Activated CD8-positive, alpha-beta T cell treated with anti-CD3 and anti-CD28 coated beads for 36 hours (primary cell): ENCODE measurements at places on chromosomes 2 and 18. TPM values are rescaled to one million over a fixed set of nuclear protein-coding genes. Genes with fewer than 3 reads are reported as not detected.

- no peak for DNase-seq
These were observed 157.2 kb downstream of the WDSUB1 start for GRCh38 chr2:159129269-159129668.

Gene PDCD1
- total RNA-seq, result 19.4 TPM

GRCh38 chr2:42328923-42329322, 32.1 kb downstream of the COX7A2L start:
- no peak for DNase-seq

- DNase-seq, result no peak
These were observed 38.6 kb downstream of the STON1 start for GRCh38 chr2:48568547-48568946.

DNA sequence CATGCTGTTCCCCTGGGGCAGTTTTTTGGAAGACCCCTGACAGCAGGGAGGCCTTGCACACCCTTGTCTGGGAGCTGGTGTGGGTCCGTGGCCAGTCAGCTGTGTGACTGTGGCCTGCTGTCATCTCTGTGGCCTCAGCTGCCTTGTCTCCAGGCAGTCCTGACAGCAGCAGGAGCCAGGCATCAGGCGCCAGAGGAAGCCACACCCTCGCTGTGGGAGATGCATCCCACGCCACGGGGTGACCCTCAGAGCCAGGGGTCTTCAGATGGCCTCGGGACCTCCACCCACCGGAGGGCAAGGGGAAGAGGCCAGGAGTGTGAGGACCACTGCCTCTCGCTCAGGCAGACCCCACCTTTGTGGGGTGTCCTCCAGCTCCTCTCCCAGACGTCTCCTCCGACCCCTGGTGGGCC, 5.0 kb downstream of the BOK start:
- no peak for DNase-seq

DNA sequence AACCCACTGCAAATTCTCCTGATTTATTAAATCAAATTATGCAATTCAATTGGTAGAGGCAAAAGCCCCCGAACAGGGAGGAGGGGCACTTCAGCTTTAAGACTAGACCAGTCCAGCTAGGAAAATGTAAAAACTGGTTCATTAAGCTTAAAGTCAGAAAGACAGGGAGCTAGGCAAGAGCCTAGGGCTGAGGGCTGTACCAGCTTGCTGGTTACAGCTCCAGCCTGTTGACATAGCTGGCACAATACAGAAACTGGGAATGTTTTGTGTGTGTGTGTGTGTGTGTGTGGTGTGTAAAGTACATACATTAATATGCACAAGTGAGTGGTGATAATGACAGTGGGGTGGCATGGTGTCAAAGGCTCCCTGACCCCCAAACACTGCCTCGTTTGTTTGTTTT, 307.0 kb upstream of the CELF4 start:
- no peak for DNase-seq

Gene DSG3
- total RNA-seq, result not detected

Gene ACTG2
- 0.27 TPM for total RNA-seq

GRCh38 chr2:124563426-124563825, 538.3 kb downstream of the CNTNAP5 start:
- DNase-seq, result no peak
